ENCODE measurements at places on chromosomes 11 and 22.

GRCh38 chr22:30214703-30215407 lies 31.7 kb downstream of the LIF start:
- DNase-seq = no peak

DNA sequence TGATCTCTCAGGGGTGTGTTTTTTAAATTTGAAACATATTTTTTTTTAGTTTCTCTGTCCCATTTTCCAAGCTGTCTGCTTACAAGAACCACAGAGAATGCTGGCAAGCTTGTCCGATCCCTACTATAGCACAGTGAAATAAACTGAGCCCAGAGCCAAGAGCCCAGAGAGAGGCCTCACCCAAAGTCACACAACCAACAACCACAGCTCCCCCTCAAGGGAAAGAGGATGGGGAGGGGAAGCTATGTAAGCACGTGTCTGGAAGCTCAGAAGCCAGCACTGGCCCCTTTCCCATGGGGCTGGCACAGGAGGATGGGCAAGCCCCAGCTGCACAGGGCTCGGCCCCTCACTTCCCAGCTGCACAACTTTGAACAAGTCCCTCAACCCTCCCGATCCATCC lies 3.2 kb upstream of the SART1 start:
- DNase-seq = no peak

- no peak for DNase-seq
These were observed 24.6 kb upstream of the PRR5 start for GRCh38 chr22:44677353-44677840.

DNA sequence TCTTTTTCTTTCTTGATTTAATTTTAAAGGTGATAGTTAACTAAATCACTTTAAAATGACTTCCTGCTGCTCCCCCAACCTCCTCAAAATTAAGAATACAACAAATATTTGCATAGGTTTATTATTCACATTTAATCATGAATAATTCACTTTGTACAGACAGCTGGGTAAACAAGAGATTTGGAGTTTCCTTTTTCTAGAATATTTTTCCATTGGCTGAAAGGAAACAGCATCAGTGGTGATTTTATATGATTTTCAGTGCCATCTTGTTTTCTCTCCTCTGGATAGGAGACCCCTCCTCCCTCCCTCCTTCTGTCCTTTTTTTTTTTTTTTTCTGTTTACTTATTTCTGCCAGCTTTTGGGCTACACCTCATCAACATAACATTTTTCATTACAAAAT lies 60.5 kb downstream of the LIF start:
- no peak for DNase-seq
